Bronchial epithelial cell (primary cell): ENCODE measurements at places on chromosomes 3 and 15.

GRCh38 chr3:161914703-161915417 lies 418.3 kb downstream of the OTOL1 start:
- no peak for DNase-seq

GRCh38 chr15:69095274-69095673 lies 65.2 kb upstream of the GLCE start:
- DNase-seq = no peak

- DNase-seq = no peak
Measured at GRCh38 chr3:134822090-134822489, 27.0 kb downstream of the EPHB1 start.

- no peak for DNase-seq
Measured at GRCh38 chr3:15978801-15979200, 181.0 kb upstream of the ANKRD28 start.

DNA sequence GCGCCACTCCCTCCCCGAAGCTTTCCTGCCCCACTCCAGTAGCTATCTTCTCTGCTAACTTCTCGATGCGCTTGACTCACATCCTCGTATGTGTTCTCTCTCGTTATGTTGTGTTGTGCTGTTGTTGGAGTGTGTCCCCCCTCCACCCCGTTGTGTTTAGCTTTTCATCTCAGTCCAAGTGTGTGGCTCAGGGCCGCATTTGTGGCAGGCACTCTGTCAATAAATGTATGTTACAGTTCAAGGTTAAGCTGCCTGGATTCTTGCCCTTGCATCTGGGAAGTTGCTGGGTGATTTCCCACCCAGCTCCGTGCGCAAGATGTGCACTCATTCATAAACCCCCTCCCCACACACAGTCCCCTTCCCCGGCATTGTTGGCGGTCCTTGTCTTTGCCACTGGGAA lies 71.9 kb downstream of the PGPEP1L start:
- DNase-seq = no peak

- no peak for DNase-seq
Measured at GRCh38 chr3:128155616-128156360, 2.5 kb downstream of the EEFSEC start.

DNA sequence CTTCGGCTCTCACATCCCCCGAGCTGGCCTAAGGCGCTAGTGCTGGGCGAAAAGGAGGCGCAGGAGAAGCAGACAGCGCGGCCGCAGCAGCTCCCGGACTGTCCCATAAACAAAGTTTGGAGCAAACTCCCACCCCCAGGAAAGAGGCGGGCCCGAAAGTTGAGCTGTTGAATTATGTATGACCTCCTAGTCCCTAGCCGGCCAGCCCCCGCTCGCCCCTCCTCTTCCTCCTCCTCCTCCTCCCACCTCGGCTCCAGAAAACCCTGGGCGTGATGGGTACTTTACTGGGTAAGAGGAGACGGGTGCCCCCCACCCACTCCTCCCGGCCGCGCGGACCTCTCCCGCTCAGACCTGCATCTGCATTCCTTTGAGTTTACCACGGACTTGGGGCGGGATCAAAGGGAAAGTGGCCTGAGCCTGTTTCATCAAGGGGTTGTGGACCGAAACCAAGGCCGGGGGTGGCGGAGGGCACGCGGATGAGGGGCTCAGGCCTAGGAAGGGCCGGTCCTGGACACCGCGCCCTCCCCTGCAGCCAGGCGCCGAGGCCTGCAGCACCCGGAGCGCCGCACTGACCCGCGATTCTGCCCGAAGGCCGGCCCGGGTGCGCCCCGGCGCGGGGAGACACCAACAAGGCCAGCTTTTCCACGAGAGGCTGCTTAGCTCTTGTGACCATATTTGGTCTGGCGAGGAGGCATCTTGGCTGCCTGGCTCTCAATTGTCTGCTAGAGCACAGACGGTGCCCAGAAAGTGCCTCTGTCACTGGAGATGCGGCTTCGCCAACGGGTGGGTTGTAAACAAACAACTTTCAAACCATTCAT lies at the start of gene WWTR1:
Gene WWTR1, minus strand, starts transcription at position 100 of the 818 bp plus-strand sequence. CDS start 719 bp downstream, outside the sequence.
- DNase-seq = peak; percentile 85

GRCh38 chr3:104206925-104207324 lies 1159.8 kb upstream of the ALCAM start:
- DNase-seq = peak; percentile 57
